Prostate gland (tissue), 2 donors: ENCODE measurements at places on chromosomes 2 and 18.

DNA sequence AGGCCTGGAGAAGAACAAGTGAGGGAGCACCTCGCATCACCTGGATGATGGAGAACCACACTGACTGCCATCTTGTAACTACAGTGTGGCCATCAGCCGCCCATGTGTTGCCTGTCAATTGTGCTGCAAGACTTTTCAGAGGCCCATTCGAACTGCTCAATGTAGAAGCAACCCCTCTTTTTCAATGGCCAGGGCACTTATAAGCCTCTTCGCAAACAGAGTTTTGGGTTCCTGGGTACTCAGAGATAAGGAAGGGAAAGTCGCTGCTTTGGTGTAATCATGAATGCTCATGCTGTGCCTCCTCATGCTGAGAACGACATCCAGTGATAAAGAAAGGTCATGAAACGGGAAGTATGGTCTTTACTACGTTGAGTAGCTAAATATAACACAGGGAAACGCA, 143.9 kb upstream of the SLC39A10 start:
- no peak for DNase-seq

- DNase-seq, result no peak
These were observed 6.4 kb upstream of the SMAD7 start for GRCh38 chr18:48957136-48957535.

DNA sequence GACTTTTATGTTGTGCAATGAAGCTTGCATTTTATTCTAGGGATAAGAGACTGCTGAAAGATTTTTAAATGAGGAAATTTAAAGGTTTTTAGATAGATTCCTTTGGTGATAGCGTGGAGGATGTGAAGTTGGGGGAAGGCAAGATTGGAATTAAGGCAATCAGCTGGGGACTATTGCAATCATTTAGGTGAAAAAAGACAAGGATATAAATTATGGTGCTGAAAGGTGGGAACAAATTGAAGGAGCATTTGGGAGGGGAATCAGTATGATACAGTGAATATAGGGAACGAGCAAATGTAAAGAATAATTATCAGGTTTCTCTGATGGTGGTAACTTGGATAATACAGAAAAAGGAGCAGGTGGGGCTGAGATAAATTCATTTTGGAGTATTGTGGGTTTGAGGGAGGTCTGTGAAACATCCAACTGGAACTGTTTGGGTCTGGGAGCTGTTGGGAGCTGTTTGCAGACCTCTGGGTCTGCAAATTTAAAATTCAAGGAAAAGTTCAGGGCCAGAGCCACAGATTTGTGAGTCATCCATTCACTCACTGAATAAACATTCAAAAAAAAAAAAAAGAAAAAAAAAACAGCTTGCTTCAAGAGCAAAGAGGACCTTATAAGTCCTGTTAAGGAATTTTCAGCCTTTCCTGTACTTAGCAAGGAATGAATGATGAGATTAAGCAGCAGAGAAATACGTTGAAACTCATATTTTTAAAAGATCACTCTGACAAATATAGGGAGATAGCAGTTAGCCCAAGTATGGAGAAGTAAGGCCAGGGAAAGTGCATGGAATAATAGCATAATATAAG, 257.5 kb upstream of the FN1 start:
- no peak for DNase-seq

GRCh38 chr18:58417752-58418151, 211.1 kb downstream of the ALPK2 start:
- DNase-seq, result peak; percentile 54

GRCh38 chr2:215753808-215754207, 259.5 kb downstream of the MREG start:
- DNase-seq, result no peak

DNA sequence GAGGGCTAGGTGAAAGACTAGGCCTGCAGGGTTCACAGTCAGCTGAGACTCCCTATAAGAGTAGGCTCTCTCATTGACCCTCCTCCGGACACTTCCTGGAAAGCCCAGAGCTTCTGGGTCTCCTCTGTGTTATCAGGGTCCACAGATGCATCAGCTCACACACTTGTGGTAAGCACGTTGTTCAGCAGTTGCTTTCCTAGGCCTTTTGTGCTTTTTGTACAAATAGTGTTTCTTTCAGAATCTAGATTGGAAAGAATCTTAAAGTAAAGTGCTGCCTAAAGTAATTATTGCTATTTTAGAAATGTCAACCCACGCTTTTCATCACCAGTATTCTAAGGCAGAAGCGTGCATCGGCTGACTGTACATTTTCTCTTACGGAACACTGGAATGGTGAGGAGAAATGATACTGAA, 15.5 kb downstream of the SLC9A2 start:
- no peak for DNase-seq

DNA sequence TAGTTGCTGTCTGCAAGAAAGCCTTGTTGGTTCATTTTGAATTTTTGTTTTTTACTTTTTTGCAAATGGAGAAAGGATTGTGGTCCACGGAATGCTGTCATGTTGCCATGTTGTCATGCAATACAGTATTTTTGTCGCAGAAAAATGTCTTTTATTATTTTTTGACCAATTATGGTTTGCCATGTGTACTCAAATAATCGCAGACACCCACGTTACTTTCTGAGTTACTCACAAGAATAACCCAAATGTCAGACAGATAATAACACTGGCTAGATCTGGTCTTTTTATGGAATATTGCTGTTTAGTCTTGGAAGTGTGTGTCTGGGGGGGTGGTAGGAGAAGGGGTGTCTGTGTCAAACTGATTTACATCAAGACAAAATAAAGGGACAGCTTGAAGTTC, 188.9 kb downstream of the LTBP1 start:
- DNase-seq, result no peak

GRCh38 chr2:153487448-153487847, 8.9 kb upstream of the RPRM start:
- no peak for DNase-seq

DNA sequence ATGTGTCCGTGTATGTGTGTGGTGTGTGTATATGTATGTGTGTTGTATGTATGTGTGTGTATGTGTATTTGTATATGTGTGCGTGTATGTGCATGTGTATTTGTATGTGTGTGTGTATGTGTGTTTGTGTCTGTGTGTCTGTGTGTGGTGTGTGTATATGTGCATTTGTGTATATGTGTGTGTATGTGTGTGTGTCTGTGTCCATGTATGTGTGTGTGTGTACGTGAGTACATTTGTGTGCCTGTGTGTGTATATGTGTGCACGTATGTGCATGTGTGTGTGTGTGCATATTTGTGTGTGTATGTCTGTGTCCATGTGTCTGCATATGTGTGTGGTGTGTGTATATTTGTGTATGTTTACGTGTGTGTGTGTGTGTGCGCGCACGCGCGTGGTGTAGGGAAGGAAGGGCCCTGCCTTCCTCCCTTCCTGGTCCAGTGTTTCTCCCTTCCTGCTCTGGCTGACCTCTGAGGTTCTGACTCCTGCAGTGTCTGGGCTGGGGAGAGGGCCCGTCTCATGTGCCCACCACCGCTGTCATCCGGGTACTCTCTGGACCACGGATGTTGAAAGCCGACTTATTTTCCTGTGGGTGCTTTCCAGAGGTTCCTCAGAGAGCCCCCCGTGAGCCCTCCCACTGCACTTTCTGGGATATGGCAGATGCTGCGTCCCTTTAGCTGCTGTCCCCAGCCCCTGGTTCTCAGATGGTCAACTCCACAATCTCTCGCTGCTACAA, 209.5 kb downstream of the DYSF start:
- DNase-seq, result no peak
